HepG2 (cell line): ENCODE measurements at places on chromosomes 11 and 22. TPM values are rescaled to one million over a fixed set of nuclear protein-coding genes. Genes with fewer than 3 reads are reported as not detected.

TMEM191C gene
- total RNA-seq, result 1.2 and 2.9 TPM in 2 replicates

EXPH5 gene
- 0.02 and 0.15 TPM in 2 replicates for total RNA-seq

SPCS2 gene
- 83.4 and 87.3 TPM in 2 replicates for total RNA-seq

TAF1D gene
- 96.9 and 207 TPM in 2 replicates for total RNA-seq

TTC38 gene
- total RNA-seq, result 105 and 106 TPM in 2 replicates

GRCh38 chr11:95684701-95685100 lies 104.9 kb downstream of the FAM76B start:
- H3K27me3 ChIP-seq, result no peaks in the 10 kb centered on the region
- no peak overlapping the region for H3K4me3 ChIP-seq
- no peak overlapping the region for H3K27ac ChIP-seq
- DNase-seq, result no peak
- H3K36me3 ChIP-seq, result no peaks in the 10 kb centered on the region

GRCh38 chr11:75146711-75147110 lies 4.2 kb upstream of the SLCO2B1 start:
- DNase-seq, result no peak
- peaks cover 93% of the 10 kb centered on the region for H3K4me1 ChIP-seq

DNA sequence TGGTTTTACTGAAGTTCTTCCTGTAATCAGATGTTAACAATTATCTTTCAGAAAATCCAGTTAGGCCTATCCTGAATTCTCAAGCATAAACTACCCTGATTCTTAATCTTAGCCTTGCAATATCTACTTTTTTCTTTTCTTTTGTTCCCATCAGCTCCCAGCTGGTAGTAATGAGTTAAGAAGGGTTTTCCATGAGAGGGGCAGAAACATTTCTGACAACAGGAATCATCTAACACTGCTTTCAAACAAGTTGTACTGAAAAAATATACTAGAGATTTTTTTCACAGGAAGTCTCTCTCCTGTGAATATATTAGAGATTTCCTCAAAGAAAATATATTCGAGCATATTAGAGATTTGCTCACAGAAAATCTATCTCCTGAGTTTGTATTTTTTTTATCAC lies 3.3 kb upstream of the TRIM6 start:
- no peak overlapping the region for H3K27ac ChIP-seq
- no peaks in the 10 kb centered on the region for H3K4me1 ChIP-seq
- no peak overlapping the region for H3K4me3 ChIP-seq
- no peaks in the 10 kb centered on the region for H3K36me3 ChIP-seq
- no peaks in the 10 kb centered on the region for H3K27me3 ChIP-seq

DNA sequence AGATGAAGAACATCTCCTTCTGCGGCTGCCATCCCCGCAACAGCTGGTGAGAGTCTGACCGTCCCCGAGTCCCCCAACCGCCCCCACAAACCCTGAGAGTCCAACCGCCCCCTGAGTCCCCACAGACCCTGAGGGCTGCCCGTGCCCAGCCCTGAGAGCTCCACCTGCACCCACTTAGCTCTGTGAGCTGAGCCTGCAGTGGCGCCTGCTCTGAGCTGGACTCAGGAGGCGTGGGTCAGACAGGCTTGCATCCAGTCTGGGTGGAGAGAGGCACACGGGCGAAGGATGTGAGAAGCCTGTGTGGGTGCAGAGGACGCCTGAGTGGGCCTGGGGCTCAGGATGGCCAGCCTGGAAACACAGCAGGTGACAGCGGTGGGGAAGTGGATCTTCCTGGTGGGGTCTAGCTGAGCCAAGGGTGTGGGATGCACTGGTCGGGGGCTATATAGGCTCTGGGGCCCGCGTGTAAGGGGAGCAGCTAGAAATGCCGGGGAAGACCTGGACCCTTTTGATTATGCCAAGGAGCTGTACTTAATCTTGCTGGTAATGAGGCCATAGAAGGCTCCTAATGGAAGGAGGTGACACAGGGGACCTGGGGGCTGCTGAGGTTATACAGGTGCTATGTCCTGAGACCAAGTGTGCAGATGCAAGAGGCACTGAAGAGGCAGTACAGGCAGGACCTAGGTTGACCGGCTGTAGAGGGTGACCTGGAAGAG lies 6.5 kb downstream of the MAPK8IP2 start:
- H3K27me3 ChIP-seq, result no peaks in the 10 kb centered on the region; the same call in none of the 2 replicates
- no peaks in the 10 kb centered on the region for H3K36me3 ChIP-seq
- no peak overlapping the region for H3K4me3 ChIP-seq
- no peaks in the 10 kb centered on the region for H3K4me1 ChIP-seq
- H3K27ac ChIP-seq, result no peak overlapping the region

- DNase-seq, result no peak
- peaks cover 15% of the 10 kb centered on the region; the same call in 2 of the 3 replicates for H3K27me3 ChIP-seq
- H3K4me1 ChIP-seq, result no peaks in the 10 kb centered on the region
- H3K27ac ChIP-seq, result no peak overlapping the region
- H3K4me3 ChIP-seq, result no peak overlapping the region
These were observed 8.3 kb upstream of the UBQLNL start for GRCh38 chr11:5524756-5525155.

DNA sequence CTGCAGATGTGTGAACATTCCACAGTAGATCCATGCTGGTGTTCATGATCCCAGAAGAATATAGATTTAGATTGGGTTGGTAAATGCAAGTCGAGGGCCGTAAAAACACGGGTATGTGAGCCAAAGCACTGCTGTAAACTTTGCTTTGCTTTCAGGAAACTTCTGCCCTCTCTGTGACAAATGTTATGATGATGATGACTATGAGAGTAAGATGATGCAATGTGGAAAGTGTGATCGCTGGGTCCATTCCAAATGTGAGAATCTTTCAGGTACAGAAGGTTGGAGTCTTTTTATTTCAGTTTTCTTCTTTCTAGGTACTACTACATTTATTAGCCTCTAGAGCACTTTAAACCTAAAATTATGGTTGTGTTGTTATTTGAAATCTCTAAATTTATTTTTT lies 36.2 kb upstream of the TTC36 start:
- H3K4me3 ChIP-seq, result no peak overlapping the region
- H3K27ac ChIP-seq, result no peak overlapping the region
- H3K4me1 ChIP-seq, result no peaks in the 10 kb centered on the region
- peaks cover 15% of the 10 kb centered on the region for H3K36me3 ChIP-seq

- H3K36me3 ChIP-seq, result no peaks in the 10 kb centered on the region
- no peak for DNase-seq
- no peaks in the 10 kb centered on the region for H3K4me1 ChIP-seq
- no peaks in the 10 kb centered on the region for H3K27me3 ChIP-seq
- no peak overlapping the region for H3K27ac ChIP-seq
These were observed 33.7 kb downstream of the EXPH5 start for GRCh38 chr11:108559904-108560303.

- no peaks in the 10 kb centered on the region for H3K36me3 ChIP-seq
- no peak overlapping the region for H3K4me3 ChIP-seq
- no peaks in the 10 kb centered on the region for H3K4me1 ChIP-seq
- no peak overlapping the region for H3K27ac ChIP-seq
- no peaks in the 10 kb centered on the region for H3K27me3 ChIP-seq
- DNase-seq, result no peak
These were observed 117.3 kb downstream of the PARVA start for GRCh38 chr11:12494699-12495098.

- H3K27ac ChIP-seq, result no peak overlapping the region
- H3K27me3 ChIP-seq, result peaks cover 4% of the 10 kb centered on the region
- no peak for DNase-seq
- H3K36me3 ChIP-seq, result no peaks in the 10 kb centered on the region
- no peak overlapping the region for H3K4me3 ChIP-seq
These were observed 14.0 kb downstream of the GALNT18 start for GRCh38 chr11:11607772-11608171.
